Dermis blood vessel endothelial cell (primary cell): ENCODE measurements at places on chromosomes 6 and 20. TPM values are rescaled to one million over a fixed set of nuclear protein-coding genes. Genes with fewer than 3 reads are reported as not detected.

GRCh38 chr6:134398453-134398852, 80.5 kb upstream of the SGK1 start:
- peak; percentile 41 for DNase-seq

GRCh38 chr6:35487658-35488516, 9.0 kb downstream of the TEAD3 start:
- no peak for DNase-seq

GRCh38 chr20:20018366-20018765, 1.2 kb downstream of the NAA20 start:
- no peak for DNase-seq

Gene MRAP2
- total RNA-seq = 2.7 and 3.1 TPM in 2 replicates

- DNase-seq = no peak
Observed at GRCh38 chr6:52209770-52210169, 23.6 kb downstream of the IL17A start.

DNA sequence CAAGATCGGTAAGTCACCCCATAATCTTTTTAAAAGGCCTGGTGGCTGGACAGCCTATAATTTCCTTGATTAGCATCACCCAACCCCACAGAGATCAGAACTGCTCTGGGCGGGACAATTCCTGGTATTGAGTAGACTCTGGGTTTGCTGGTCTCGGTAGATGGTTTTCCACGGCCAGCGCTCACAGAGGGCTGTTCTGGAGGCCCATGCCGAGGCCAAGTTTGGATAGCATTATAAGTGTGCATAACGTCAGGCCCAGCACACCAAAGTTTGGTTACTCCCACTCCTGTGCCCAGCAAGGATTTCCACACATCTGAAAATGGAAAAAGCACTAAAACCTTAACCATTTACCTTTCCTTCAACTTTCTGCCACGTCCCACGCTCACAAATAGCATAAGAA, 104.7 kb upstream of the RREB1 start:
- no peak for DNase-seq

DNA sequence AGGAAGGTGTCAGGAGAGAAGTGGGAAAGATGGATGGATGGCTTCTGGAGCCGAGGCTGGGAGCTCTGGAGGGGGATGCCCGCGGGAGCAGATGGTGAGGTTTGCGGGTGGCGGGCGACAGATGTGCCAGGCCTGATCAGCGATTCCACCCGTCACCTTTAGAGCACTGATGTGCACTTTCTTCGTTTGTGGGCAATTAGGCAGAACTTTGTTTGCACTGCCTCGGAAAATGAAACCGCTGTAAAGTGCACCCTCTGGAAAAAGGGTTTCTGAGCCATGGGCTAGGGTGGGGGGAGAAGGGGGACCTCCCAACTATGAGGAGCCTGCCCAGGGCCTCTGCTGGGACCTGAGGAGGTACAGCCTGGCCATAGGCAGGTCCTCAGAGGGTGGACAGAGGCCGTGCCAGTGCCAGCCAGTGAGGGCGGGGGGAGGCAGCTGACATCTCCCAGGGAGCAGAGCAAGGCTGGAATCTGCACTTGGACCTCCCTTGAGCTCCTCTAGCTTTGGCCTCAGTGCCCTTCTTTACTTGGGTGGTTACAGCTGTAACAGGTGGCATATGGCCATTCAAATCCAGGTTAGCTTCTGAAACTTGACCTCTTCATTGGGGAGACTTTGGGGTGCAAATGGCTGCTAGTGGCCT, 58.7 kb downstream of the CD40 start:
- DNase-seq = no peak

DNA sequence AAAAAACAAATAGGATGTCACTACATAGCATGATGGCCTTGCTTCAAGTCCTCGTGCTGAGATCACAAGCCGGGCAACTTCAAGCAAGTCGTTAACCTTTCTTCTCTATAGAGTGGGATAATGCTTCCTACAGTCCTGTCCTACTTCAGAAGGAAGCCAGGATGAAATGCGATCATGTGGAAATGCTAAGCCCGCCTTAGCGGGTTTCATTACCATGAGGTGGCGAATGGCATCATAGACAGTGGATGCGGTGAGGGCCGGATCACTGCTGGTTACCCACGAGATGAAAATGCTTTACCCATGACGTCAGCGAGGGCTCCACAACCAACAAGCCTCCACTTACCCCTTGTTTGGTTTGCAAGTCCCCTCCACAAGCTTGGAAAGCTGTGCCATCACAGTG, 206.4 kb downstream of the TBXT start:
- no peak for DNase-seq

GRCh38 chr6:154605178-154605881, 94.8 kb upstream of the CNKSR3 start:
- DNase-seq = peak; percentile 4

DNA sequence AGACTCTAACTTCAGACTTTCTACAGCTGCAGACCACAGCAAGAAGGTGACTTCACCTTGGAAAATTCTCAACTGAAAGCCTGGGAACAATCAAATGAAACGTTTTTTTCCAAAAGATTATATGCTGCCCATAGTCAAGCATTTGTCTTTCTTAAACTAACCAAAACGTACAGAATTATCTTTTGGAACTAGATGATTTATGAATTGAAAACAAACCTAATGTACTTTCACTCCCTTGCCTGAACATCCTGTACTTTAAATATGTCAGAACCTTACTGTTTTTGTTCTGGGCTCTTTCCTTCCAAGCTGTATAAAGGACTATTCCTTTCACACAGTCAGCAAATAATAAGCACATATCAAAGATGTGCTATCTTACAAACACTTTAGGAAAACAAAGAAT, 62.4 kb upstream of the TNFAIP3 start:
- DNase-seq = no peak

DNA sequence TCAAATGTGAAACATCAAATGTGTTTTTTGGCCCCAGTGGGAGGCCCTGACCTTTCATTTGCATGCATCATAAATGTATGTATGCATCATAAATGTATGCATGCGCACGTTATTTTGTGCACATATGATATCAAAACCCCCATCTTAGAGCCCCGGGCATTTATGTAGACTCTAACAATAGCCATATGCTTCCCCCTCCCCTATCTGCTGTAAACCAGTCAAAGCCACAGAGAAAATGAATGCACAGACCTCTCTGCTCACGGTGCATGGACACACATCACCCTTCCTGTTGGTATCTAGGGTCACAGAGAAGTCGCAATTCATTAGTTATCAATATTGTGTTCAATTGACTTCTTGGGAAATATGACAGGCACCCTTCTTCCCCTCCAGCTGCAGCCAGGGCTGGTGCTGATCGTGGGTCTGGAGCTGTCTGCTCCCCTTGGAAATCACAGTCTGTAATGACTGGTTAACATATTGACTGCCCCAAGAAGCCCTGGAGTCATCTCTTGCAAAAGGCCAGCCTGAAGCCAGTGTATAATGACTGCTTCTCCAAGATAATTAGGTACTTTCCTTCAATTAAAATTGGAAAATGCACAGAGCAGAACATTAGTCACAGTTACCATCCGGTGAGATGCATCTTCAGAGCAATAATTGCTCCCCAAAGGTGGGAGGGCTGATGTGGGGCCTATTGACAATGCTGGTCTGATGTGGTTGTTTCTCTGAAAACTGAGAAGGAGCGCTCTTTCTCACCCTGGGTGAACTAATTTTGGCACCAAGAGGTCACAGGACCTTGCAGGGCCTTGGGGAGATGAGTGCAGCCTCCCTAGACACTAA, 532.2 kb downstream of the CDH26 start:
- no peak for DNase-seq

Gene SLC2A10
- 16.0 and 16.7 TPM in 2 replicates for total RNA-seq

Gene CST7
- not detected in 2 replicates for total RNA-seq

DNA sequence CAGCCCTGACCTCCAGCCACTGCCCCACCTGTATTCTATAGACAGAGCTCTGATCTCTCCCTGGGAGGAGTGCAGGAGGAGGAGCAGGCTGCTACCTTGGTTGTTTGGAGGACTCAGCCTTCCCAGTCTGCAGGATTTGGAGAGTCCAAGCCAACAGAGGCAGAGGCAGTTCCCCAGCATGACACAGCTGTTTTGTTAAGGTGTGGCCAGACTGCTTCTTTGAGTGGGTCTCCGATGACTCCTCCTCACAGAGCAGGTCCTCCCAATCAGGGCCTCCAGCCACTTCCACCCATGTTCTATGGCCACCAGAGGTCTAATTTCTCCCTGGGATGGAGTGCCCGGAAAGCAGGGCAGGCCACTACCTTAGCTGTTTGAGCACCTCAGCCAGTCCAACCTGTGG, 203.5 kb downstream of the HACE1 start:
- DNase-seq = no peak

DNA sequence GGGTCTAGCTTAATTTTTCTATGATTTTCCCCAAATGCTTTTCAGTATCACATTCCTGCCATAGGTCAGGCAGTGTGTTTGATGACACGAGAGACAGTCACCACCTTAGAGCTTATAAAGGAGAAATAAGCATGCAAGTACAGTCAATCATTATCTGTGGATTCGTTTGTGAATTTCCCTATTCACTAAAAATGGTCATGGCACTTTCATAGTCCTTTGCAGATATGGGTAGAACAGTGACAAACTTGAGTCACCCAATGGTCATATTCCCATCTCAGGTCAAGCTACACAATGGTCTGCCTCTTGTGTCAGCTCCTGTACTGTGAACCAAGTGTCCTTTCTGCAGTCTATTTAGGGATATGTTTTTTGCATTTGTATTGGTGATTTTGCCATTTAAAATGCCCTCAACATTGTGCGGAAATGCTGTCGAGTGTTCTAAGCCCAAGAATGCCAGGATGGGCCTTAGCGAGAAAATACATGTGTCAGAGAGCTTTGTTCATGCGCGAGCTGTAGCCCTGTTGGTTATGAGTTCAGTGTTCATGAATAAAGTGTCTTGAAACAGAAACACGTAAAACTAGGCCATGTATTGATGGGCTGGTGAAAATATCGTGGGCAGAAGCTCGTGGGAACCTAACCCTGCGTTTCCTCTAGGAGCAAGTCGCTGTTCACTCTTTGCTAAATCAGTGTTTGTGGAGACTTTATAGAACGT, 19.8 kb downstream of the SUMO4 start:
- no peak for DNase-seq

Gene KCNK5
- 0.17 TPM in 1 of 2 replicates, not detected in the other for total RNA-seq
